ENCODE measurements at places on chromosomes 1 and 21.
A peak's percentile ranks its signal among the peaks of the same experiment; 100 is the strongest.

DNA sequence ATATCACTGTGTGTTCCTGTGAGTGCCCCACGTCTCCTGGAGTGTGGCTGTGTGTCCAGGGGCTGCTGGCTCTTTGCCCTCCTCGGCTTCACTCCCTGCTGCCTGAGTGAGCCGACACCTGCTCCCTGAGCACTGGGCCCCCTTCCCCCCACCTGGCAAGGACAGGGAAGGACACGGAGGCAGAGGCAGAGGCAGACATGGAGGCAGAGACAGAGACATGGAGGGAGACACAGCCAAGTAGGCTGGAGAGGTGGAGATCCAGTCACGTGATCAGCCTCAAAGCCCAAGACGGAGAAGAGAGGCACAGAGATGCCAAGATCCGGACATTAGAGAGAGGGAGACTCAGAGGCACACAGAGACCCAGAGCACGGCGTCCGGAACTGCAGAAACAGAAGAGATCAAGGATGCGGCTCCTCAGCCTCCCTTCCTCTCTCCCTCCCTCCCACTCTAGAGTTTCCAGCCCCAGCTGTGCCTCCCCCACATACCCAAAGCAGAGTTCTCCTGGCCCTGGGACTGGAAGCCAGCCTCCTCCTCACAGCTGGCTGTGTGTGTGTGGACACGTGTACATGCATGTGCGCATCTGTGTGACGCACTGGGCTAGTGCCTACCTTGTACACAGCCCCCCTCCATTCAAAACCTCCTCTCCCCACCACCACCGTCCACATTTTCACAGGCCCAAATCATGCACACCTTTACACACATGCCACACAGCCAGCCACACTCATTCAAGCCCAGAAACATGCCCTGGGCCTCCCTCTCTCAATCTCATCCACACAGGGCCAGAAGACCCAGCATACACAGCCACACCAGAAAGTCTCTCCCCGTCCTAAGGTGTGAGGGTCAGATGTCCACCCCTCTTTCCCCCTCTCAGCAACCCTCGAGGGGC, 39.1 kb upstream of the WASF2 start:
- DNase-seq: peak; percentile 84

DNA sequence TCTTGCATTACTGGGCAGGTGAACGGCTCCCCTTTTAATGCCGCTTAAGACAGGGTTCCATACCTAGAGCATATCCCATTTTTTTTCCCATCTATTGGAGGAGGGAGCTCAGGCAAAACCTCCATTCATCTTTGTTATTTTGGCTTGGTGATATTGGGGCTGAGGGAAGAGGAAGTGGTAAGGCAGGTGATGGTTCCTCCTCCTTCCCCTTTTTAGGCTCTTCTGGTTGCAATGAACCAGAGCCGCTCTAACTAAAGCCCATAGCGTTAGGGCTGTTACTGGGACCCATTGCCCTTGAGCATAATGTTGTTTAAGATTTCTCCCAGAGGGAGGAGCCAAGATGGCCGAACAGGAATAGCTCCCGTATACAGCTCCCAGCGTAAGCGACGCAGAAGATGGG, 21.1 kb downstream of the PYHIN1 start:
- DNase-seq: no peak

- peak; percentile 3 for DNase-seq
Observed at GRCh38 chr1:168767894-168768584, 39.0 kb upstream of the DPT start.

- no peak for DNase-seq
Observed at GRCh38 chr1:167974698-167975097, 37.8 kb upstream of the MPC2 start.

- DNase-seq: no peak
Observed at GRCh38 chr1:32878637-32879041, 7.7 kb upstream of the HPCA start.

DNA sequence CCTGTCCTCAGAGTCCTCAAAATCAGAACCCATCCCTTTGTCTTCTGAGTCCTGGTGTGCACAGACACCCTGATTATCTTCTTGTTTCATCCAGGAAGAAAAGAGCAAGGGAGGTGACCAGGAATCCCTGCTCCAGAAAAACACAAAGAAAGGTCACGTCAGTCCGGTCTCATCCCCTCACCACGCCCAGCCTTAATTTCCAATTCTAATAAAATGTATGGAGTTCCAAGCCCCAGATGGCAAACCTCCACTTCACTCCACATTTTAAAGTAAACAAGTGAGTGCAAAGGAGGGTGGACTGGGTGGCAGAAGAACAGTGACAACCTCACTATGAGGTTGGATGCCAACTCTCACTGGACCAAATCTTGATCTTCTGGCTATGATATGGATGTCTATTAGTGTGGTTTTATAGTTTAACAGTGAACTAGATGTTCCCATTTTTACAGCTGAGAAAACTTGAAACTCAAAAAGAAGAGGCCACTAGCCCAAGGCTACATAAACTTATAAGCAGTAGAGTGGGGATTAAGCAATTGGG, 22.0 kb downstream of the ZNF697 start:
- DNase-seq: no peak

- no peak for DNase-seq
Observed at GRCh38 chr1:55476445-55477015, 261.4 kb upstream of the USP24 start.

- DNase-seq: no peak
Observed at GRCh38 chr1:243505986-243506689, 250.3 kb downstream of the SDCCAG8 start.

DNA sequence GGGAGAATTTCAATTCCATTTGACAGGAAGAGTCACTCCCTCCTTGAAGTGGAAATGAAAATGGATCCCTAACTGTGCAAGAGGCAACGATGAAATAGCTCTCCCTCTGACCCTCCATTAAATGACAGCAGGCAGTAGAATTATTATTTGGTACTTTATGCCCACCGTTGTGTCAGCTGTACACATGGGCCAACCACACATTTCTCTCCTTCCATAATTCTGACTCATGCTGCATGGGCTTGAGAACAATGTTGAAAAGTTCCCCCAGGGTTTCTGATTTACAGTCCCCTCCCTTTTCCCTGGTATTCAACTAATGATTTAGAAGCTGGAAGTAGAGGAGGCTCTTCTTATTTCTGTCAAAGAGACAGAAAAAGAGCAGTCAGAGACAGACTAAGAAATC, 103.5 kb downstream of the RGS7 start:
- DNase-seq: no peak

DNA sequence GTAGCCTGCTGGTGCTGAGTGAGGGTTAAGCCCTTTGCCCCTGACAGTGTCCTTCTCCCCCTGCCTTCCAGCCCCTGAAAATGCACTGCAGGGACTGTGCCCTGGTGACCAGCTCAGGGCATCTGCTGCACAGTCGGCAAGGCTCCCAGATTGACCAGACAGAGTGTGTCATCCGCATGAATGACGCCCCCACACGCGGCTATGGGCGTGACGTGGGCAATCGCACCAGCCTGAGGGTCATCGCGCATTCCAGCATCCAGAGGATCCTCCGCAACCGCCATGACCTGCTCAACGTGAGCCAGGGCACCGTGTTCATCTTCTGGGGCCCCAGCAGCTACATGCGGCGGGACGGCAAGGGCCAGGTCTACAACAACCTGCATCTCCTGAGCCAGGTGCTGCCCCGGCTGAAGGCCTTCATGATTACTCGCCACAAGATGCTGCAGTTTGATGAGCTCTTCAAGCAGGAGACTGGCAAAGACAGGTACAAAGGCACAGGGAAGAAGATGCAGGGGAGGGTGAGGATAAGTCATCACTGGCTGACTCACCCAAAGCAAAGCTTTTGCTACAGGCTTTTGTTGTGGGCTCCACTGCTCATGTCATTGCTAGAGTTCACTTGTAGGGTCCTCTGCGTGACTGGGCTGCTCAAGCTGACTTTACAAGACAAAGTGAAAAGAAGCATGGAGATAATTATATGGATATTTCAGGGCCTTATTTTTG, 174.9 kb downstream of the PIGK start:
- no peak for DNase-seq

GRCh38 chr1:101435831-101436511, 199.2 kb downstream of the S1PR1 start:
- DNase-seq: no peak

- DNase-seq: peak; percentile 96
Observed at GRCh38 chr21:36069713-36070583, at the start of gene CBR1. CBR1 (plus strand) TSS chr21:36070024; CDS start chr21:36070116, 92 bp downstream.

DNA sequence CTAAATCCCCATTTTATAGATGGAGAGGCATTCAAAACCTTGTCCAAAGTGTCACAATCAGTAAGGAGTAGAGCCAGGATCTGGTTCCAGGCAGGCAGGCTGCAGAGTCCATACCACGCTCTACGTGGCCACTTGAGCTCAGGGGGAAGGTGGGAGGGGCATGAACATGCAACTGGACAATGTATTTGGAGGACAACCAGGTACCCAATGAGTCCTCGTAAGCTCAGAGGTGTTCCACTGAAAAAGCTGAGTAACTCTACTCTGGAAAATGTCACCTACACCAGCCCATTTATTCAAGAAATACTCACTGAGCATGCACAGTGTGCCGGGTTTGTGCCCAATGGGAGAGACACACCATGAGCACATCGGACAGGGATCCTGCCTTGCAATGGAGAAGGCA, 11.2 kb upstream of the GUCA2B start:
- DNase-seq: no peak

GRCh38 chr1:201660931-201661822, 122.2 kb downstream of the NAV1 start:
- DNase-seq: no peak

DNA sequence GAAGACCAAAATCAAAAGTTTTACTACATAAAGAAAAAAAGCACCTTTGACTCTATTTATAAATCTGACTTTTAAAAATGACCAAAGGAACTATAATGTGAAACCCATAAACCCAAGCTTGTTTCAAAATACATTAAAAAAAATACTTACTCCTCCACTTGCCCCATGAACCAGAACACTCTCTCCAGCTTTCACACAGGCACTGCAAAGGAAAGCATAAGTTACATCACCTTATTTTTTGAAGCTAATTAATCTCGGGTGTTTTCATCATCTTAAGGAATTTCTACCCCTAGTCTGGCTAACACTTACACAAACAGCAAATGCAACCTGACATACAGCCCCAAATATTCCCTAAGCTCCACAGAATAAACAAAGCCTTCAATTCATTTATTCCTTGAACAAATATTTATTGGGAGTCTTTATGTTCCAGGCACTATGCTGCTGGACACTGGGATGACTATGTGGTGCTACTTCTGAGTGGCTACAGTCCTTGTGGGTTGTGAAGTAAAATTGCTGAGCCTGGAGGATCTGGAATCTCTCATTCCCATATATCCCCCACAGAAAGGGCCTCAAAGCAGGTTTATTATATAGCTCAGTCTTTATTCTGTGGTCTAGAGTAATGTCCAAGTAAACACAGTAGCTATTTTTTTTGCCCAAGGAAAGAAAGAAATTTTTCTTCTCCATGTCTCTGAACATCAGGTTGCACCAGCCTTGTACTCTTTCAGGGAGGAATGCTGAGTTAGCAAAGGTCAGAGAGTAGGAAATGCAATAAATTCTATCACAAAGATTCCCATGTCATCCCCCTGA, 18.2 kb downstream of the CRYZ start:
- DNase-seq: no peak

- DNase-seq: no peak
Observed at GRCh38 chr1:150917387-150917786, 8.8 kb upstream of the SETDB1 start.

DNA sequence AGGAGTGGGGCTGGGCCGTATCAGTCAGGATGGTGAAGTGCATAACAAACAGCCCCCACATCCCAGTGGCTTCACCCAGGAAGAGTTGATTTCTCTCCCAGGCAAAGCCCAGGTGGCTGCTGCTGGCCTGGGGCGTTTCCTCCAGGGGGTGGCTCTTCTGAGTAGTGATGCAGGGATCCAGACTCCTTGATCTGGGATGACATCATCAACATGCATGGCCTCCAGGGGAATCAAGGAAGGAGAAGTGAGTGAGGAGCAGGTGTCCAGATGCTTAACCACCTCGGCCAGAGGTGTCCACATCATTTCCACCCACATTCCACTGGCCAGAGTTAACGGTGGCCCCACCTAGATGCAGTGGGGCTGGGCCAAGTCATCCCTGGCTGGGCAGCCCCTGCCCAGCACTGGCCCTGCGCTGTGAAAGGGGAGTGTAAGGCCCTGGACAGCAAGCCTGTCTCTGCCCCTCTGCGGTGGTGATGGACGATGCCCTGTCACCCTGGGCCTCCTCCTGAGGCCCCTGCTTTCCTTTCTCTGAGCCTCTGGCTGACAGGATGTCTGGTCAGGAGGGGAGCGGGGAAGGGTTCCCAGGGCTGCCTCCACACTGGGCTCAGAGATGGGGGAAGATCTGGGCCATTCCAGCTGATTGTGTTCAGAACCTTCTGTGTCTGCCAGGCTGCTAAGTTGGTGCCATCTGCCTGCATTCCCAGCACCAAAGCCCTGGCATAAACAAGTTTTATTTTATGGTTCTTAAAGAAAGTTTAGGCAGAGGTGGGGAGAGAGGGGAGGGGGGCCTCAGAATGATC, 598.2 kb downstream of the MATN1 start:
- no peak for DNase-seq

- DNase-seq: no peak
Observed at GRCh38 chr1:51578383-51579109, 38.3 kb upstream of the OSBPL9 start.

DNA sequence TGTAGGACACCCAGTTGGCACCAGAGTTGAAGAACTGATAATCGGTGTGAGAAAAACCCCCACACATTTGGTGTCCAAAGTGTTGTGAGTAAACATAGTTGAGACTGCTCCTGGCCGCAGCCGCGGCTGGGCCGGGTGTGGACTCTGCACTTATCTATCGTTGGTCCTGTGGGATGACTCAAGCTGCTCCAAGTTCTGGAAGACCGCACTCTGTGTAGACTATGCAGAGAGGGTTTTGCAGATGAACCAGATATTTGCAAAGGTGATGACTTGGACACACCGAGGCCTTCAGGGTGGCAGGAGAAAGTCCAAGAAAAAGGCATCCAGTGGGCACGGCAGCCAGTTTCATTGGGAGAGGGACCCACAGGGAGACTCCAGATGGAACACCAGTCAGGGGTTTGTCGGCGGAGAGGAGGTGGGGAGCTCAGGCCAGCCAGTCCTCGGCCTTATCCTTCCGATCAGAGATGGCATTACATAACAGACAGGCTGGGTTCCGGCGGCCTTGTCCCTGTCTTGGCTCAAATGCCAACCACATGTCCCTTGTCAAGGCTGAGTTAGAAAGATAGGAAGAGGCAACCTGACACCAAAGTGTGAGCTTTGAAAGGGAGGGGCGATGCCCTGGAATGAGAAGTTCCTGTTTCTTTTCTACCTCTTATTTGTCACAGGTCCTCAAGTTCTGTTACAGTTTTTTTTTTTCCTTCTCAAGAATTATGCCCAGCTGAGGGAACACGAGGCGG, 21.1 kb downstream of the C2CD2 start:
- DNase-seq: peak; percentile 72

DNA sequence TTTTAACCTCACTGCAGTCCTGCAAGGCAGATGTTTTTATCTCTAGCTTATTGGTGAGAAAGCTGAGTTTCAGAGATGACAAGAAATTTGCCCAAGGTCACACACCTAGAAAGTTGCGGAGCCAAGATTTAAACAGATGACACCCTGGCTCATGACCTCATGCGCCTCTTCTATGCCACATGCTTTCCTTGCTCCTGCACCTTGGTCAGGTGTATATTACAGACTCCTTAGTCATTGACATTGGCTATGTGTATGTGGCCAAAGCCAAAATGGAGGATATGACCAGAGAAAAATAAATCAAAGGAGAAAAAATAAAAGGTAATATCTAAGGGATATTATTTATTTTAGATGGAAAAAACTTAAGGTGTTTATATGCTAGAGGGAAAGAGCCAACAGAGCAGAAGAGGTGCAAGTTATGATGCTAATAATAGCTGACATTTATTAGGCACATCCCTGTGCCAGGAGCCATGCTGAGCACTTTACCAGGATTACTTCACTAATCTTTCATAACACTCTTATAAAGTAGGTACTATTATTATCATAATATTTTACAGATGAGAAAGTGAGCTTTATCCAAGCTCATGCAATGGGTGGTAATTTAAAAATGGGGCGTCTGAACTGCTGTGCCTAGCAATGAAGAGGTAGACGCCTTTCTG, 13.8 kb upstream of the MYOC start:
- peak; percentile 67 for DNase-seq

All from cerebellum (tissue), 4 donors.